ENCODE measurements at places on chromosomes 2 and 18.

DNA sequence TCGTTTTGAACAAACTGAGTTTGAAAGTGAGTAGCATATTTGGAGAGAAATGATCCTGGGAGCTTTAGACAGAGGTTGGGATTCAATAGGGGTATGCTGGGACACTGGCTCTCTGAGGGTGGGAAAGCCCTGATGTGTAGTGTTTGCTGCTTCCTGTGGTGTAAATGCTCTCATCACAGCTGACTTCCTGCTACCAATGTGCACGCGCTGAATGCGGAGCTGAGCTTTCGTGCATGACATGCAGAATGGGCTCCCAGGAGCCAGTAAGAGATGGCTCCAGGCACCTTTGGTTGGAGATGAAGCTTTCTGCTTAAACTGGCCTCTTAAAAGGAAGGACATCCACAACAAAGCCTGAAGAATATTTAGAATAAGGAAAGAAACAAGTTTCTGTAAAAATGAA is 224.1 kb upstream of the CCDC150 start:
- DNase-seq, result no peak

DNA sequence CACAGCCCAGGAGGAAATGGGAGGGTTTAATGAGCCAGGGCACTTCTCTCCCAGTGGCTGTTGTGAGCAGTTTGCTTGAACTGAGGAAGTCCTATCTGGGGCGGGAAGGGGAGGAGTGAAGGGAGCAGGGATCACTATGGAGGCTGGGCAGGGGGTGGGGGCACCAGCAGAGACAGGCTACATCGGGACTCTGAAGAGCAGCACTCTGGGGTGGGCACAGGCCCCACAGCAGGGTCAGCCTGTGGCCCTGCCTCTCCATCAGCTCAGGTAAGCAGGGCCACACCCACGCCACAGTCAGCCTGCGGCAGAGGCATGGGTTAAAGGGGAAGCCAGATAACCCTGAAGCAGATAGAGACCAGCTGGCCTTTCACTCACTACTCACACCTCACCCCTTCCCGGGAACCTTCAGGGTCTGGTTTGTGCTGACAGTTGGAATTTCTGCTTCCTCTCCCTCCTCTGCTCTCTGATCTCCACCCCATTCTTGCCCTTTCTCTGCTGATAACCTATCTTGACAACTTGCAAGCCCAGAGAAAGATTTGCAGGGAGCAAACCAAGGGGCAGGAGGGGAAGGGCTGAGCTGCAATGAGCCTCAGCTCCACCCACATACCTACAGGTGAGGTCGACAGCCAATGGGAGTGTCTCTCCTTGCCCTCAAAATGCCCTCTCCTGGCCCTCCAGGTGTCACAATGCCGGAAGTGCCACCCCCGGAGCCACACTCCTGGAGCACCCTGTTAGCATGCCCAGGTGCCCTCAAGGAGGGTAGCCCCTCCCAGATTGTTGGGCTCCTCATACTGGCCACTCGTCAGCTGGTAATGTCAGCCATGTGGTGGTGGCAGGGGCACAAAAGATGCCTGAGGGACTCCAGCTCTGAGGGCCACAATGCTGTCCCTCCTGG is 3.7 kb downstream of the SIGLEC15 start:
- DNase-seq, result no peak

GRCh38 chr18:76315722-76316230 is 179.3 kb downstream of the ZNF516 start:
- no peak for DNase-seq

DNA sequence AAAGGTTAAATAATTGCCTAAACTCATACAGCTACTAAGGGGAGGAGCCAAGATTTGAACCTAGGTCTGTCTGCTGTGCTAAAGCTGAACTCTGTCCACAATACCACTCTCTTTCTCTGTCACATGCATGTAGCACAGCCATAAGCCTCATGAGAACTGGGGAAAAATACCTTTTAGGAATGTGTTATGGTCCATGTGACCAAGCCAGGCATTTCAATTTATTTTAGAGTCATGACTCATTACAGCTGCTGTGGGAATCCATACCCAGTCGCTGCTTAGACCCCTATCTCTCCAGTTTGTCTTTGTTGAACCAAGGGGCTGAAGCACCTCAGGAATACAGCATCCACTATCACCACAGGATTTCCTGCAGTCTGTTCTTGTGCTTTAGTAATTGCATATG is 200.0 kb upstream of the SIX3 start:
- no peak for DNase-seq

- DNase-seq, result no peak
These were observed 31.4 kb downstream of the NAPG start for GRCh38 chr18:10557085-10557677.

- DNase-seq, result no peak
These were observed 509 bp downstream of the PIEZO2 start for GRCh38 chr18:11148680-11149440.

DNA sequence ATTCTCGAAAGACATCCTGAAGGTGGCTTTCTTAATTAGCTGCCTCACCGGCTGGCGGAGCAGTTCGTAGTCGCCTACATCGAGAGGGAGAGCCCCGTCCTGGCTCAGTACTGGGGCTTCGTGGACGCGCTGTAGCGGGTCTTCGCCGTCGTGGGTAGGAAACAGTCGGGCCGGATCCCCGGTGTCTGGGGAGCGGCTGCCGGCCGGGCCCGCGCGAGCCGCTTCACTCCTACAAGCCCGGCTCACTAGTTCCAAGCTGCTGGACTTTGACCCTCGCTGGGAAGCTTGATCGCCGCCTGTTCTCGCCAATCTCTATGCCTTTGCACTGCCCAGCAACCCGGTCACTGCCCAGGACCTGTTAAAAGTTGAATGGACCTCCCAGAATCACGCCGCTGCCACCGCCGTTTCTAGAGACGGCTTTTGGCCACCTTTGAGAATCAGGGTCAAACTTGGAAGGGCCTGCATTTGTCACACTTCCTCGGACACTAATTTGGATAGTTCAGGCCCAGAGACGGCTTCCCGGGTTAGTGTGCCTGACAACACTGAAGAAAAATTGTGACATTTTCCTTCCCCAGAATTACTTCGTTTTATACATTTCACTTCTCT is 41.4 kb upstream of the AKAIN1 start:
- DNase-seq, result no peak

Data from stimulated activated CD8-positive, alpha-beta memory T cell treated with anti-CD3 and anti-CD28 coated beads, Interleukin-2, amount 100 ng/mL, for 1 hour (primary cell).